LoVo (cell line): ENCODE measurements at places on chromosomes 5 and 9.

- no peak for DNase-seq
Measured at GRCh38 chr5:53068291-53068836, 41.2 kb downstream of the MOCS2 start.

- DNase-seq, result no peak
Measured at GRCh38 chr9:113548221-113549041, 84.9 kb downstream of the RGS3 start.

DNA sequence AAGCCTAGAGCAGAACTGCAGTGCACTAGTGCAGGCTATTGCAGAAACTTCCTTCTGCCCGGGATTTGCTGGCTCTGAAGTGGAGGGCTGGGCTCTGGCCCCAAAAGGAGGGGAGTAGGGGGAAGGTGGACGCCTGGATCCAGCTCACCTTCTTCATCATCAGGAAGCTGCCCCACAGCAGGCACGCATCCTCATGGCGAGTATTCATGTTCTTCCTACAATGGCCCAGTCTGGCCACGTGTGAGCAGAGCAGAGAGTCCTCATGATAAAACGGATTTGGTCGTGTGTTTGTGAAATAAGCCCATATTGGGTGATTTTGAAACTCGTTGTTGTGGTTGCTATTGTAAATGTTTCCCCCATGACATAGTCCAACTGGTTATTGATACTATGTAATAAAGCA, 8.2 kb upstream of the GLIPR2 start:
- DNase-seq, result no peak

GRCh38 chr5:123807177-123807945, 295.4 kb downstream of the CSNK1G3 start:
- no peak for DNase-seq

DNA sequence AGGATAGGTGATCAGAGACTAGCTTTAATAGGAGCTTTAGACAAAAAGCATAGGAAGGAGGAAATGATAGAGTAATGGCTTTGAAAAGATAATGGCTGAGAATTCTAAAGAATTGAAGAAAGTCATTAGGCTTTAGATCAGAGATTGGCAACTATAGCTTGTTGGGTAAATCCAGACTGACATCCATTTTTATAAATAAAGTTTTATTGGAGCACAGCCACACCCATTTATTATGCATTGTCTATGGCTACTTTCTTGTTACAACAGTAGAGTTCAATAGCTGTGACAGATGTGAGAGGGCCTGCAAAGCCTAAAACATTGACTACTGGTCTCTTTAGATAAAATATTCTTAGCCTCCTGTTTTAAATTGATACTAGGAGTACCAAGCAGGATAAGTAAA, 40.7 kb upstream of the FYB1 start:
- DNase-seq, result no peak

DNA sequence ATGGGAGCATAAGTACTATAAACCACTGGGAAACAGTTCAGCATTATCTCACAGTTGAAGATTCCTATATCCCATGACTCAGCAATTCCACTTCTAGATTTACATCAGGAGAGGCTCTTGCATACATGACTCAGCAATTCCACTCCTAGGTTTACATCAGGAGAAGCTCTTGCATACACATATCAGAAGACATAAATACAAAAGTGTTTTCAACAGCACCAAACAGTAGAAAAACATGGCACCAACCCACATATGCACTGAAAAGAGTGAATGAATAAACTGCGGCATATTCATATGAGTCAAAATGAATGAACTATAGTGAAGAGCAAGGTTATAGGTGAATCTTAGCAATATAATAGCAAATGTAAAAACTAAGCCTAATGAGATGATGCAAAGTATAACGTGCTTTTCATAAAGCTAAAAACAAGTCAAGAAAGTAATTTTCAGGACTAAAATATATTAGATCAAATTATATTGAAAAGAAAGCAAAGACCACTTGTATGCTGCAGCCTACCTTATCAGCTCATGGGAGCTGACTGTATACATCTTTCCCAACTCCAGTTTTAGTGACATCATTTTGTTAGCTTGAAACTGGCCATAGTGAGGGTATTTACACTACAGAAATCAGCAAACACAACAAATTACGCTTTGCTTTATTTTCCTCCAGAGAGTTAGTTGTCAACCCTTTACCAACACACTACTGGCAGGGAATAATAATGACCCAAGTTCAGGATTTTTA, 95.8 kb downstream of the ANKRD18B start:
- peak; percentile 38 for DNase-seq

DNA sequence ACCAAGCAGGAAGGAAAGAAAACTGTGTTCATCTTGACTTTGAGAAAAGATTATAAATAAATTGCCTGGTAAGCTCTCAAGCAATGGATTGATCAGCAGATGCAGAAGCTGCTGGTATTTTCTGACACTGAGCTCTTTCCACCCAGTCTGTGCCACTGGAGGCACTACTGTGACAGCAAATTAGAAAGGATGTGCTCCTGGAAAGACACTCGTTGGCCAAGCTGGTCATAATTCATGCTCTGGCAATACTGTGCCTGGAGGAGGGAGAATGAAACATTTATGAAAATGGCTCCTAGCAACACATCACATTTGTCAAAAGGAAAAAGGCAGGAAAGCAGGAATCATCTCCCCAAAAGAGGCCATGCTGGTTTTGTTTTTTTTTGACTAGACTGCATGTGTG, 84.2 kb downstream of the CAVIN4 start:
- DNase-seq, result no peak

GRCh38 chr9:120770931-120771330, 22.3 kb downstream of the FBXW2 start:
- no peak for DNase-seq

DNA sequence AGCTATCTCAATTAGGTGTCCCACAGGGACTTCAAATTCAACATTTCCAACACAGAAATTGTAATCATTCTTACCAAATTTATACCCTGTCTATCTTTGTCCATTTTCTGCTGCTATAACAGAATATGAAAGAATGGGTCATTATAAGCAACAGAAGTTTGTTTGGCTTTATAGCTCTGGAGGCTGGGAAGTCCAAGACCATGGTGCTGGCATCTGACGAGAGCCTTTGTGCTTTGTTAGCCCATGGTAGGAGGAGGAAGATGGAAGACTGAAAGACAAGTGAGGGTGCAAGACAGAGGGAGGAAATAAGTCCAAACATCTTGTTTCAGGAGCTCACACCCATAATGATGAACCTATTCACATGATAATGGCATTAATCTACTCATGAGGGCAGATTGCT, 72.2 kb downstream of the CWC27 start:
- no peak for DNase-seq

GRCh38 chr5:170393235-170393634, 4.1 kb upstream of the KCNMB1 start:
- no peak for DNase-seq

DNA sequence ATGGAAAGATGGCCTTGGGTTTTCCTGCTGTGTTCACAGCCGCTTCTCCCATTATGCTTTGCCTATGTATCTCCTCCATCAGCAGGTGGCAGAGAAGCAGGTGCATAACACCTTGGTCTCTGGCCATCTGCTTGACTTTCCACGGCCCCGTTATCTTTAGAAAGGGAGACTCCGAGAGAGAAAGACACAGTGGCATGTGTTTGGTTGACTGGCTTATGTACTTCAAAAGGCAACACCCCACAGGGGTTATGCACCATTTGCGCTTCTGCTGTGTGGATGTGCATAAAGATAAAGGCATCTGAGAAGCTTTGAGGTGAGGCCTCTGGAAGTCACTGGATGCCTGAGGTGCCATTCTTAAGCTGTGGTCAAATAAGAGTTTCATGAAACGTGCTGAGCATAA, 138.4 kb downstream of the EGFLAM start:
- no peak for DNase-seq

DNA sequence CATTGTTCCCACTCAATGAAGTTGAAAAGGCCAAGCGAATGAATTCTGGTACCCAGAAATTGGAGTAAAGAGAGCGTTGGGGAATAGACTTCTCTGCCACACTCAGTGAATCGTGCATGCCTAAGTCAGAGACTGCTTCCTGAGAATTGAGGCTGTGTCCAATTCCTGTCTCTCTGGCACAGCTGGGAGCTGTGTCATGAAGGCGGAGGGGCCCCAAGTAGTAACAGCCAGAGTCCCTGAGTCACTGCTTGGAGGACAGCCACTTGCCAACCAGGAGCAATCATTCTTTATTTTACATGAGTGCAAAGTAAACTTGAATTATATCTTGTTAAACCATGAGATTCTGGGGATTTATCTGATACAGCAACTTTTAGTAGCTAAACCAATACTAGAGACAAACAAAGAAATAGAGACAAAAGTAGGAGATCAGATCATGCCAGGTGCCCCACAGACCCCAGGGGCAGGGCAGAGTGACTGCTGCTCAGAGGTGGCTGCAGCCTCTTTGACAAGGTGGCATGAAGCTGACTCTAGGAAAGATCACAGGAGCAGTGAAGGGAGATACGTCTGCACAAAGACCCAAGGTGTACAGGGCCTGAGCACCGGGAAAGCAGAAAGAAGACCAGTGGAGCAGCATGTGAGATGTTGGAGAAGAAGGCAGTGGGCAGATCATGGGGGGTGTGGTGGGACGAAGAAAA, 246.0 kb downstream of the GADD45G start:
- no peak for DNase-seq

DNA sequence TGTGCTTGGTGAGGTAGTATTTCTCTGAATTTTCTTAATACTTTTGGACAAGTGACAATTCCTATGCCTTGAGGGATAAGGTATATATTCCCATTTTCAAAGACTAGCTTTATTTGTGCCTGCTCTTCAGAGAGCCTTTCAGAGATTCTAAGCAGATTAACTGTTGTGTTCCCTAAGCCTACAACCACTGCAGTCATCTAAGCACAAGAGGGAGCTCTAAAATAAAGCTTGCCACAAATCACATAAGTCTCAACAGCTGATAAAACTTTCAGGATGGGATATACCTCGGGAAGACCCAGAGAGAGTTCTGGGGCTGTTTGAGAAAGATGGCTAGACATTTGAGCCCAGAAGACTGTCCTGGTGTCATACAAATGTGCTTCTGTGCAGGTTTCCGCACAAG, 157.3 kb downstream of the CYLC2 start:
- DNase-seq, result no peak
